Anterior cingulate cortex (tissue), 58 donors: ENCODE measurements at places on chromosomes 4 and X.

- DNase-seq = no peak
Observed at GRCh38 chr4:159757499-159757898, 654.6 kb downstream of the RAPGEF2 start.

DNA sequence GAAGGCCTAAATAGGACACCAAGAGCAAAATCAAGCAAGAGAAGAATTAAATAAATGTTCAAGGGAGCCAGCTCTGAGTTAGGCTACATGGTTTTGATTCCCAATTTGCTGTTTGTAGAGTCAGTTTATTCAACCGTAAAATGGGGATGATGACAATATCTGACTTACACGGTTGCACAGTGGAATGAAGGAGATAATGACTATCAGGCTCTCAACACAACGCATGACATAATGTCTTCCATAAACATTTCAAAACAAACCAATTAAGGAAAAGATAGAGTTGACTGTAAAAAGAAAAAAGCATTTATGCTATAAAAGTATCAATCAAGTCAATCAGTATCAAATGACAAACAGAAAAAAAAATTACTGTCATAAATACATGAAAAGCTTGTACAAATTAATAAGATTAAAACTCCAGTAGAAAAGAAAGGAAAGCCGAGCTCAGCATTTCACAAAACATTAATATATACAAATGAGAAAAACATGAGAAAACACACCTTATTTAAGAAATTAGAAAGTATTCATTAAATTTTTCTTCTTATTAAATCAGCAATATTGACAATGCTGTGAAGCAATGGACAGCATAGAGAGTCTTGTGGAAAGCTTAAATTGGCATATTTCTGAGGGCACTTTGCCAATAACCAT lies 179.0 kb downstream of the SCFD2 start:
- no peak for DNase-seq

DNA sequence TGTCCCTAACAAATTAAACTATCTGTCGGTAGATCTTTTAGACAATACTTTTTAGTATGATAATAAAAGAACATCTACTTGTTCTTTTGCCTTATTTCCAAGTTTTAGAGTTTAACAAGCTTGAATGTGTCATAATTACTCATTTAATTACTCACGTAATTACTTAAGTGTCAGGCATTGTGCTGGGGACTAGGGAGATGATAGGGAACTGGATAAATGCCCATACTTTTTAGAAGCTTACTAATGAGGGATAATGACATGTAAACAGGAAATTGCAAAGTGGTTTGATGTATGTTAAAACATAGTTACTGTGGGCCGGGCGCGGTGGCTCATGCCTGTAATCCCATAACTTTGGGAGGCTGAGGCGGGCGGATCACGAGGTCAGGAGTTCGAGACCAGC lies 158.3 kb downstream of the DMD start:
- DNase-seq = no peak

- no peak for DNase-seq
Observed at GRCh38 chrX:52983321-52984000, 25.1 kb upstream of the FAM156A start.

GRCh38 chr4:142112451-142112850 lies 476.1 kb downstream of the IL15 start:
- no peak for DNase-seq

GRCh38 chr4:185587427-185588161 lies 52.3 kb upstream of the PDLIM3 start:
- DNase-seq = no peak

- DNase-seq = no peak
Observed at GRCh38 chrX:125604448-125604847, 284.8 kb downstream of the TEX13C start.

GRCh38 chr4:113537203-113537602 lies 224.3 kb downstream of the CAMK2D start:
- no peak for DNase-seq

GRCh38 chr4:34170946-34171345 lies 2073.4 kb downstream of the ARAP2 start:
- DNase-seq = no peak

DNA sequence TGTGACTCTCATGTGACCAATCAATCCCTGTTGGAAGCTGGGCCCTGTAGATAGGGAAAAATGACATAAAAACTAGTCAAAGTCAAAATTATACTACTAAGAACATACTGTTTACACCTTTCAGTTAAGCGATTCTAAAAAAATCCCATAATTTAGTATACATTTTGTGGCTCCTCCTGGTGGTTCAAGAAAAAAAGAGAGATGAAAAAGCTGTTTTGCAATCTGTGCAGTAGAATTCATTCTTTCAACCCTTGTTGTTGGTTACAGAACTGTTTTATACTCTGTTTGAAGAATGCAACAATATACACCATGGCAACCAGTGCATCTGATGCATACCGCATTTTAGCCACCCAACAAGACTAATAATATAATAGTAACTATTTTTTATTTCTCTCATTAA lies 66.8 kb upstream of the ANK2 start:
- DNase-seq = no peak

DNA sequence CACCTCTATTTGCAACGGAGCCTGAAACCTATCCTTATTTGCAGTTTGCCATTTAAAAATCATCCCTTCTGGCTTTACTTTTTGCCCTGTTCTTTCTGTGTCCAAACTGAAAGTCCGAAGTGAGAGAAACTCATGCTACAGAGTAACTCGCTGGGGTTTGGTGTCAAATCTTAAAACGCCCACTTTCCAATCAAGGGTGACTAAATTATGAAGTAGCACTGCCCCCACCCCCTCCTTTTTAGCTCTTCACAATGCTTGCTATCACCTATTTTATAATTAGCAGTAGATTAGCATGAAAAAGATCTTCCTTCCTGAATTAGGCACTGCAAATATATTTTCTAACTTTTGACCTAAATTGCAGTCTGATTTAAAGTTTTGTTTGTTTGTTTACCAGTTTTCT lies 52.5 kb downstream of the VGLL1 start:
- no peak for DNase-seq

- DNase-seq = no peak
Observed at GRCh38 chr4:120540625-120541024, 381.9 kb downstream of the PRDM5 start.

DNA sequence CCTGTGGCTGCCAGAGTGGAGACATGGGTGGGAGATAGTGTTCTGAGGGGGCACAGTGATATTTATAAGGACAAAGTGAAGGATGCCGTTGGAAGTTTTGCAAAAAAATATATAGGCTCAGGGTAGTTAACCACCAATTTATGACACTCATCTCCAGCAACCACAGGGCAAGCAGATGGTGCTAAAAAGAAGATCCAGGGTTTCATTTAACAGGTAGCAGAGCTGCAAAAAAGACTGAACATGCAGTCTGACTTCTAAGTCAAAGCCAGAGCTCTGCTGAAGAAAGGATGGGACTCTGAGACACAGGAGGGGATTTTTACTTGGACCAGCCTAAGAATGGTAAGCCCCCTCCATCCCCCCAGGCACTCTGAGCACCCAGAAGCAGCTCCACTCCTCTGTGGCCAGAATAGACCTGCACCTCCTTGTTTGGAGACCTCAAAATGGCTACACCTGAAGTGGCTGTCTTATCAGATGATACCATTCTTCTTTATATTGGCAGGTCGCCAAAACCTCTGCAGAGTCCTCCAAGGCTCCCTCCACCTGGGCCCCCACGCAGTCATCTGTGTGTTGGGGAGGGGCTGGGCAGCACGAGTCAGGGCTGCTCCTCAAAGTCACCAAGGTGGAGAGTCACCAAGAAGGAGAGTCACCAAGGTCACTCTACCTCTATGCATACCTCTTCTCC lies 161.4 kb upstream of the FAM9B start:
- no peak for DNase-seq

- DNase-seq = no peak
Observed at GRCh38 chrX:110228453-110228852, 89.4 kb downstream of the AMMECR1 start.

DNA sequence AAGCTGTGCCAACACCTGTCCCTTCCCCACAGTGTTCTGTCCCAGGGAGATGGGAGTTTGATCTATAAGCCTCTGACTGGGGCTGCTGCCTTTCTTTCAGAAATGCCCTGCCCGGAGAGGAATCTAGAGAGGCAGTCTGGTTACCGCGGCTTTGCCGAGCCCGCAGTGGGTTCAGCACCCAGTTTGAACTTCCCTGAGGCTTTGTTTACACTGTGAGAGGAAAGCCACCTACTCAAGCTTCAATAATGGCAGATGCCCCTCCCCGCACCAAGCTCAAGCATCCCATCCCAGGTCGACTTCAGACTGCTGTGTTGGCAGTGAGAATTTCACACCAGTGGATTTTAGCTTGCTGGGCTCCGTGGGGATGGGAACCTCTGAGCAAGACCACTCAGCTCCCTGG lies 33.3 kb upstream of the ARSJ start:
- DNase-seq = no peak

GRCh38 chrX:1835056-1835455 lies 220.2 kb downstream of the ASMT start:
- DNase-seq = no peak
